Endothelial cell of umbilical vein (primary cell): ENCODE measurements at places on chromosomes 6 and 20. TPM values are rescaled to one million over a fixed set of nuclear protein-coding genes. Genes with fewer than 3 reads are reported as not detected.

Gene VGLL2
- not detected in 2 replicates for total RNA-seq

Gene FAM83B
- total RNA-seq: not detected in 2 replicates

Gene TPD52L1
- 0.29 and 0.83 TPM in 2 replicates for total RNA-seq

Gene COL12A1
- 89.1 and 102 TPM in 2 replicates for total RNA-seq

Gene MYBL2
- total RNA-seq: 105 and 107 TPM in 2 replicates

Gene SOBP
- 6.1 and 6.6 TPM in 2 replicates for total RNA-seq

Gene PPDPF
- total RNA-seq: 219 and 233 TPM in 2 replicates
